Erythroblast (primary cell): ENCODE measurements at places on chromosomes 7 and 10.
A peak's percentile ranks its signal among the peaks of the same experiment; 100 is the strongest.

DNA sequence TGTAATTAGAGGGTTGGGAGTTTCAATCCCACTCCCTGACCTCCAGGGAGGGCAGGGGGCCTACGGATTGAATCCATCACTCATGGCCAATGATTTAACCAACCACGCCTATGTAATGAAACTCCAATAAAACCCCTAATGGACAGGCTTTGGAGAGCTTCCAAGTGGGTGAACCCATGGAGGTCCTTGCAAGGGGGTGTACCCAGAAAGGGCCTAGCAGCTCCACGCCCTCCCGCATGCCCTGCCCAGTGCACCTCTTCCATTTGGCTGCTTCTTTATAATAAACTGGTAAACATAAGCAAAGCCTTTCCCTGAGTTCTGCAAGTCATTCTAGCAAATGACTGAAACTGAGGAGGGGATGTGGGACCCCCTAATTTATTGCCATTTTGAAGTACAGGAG, 280.1 kb downstream of the FRMD4A start:
- DNase-seq: no peak

DNA sequence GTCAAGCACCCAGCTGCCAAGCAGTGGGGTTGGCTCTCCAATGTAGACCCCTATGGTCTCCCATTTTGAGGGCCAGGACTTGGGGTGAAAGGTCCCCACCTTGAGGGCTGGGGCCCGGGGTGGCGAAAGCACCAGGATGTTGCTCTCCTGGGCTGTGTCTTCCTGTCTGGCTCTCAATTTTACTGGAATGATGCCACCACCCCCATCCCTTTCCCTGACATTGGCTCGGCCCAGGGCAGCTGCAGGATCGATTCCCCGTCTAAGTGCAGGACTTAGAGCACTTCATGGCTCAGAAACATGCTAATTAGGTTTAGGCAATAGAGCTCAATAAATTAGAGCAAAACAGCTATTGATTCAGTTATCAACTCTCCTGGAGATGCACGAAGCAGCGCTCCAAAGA, 27.0 kb upstream of the HSPA12A start:
- DNase-seq: no peak

DNA sequence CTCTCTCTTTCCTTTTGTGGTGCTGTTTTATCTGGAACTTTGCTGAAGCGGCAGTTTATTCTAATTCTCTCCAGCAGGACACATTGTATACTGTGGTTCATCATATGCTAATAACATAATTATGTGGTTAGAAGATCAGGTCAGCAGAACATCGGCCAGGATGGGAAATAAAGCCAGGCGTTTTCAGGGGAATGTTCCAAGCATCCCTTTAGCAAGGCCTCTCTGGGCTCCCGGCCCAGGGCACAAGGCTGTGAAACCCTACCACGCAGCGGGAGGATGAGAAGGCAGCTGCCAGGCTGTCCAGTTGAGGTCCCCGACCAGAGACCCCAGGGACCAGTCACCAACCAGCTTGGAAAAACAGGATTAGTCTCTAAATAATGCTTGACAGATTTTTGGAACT, 112.2 kb upstream of the GALNT17 start:
- DNase-seq: no peak

DNA sequence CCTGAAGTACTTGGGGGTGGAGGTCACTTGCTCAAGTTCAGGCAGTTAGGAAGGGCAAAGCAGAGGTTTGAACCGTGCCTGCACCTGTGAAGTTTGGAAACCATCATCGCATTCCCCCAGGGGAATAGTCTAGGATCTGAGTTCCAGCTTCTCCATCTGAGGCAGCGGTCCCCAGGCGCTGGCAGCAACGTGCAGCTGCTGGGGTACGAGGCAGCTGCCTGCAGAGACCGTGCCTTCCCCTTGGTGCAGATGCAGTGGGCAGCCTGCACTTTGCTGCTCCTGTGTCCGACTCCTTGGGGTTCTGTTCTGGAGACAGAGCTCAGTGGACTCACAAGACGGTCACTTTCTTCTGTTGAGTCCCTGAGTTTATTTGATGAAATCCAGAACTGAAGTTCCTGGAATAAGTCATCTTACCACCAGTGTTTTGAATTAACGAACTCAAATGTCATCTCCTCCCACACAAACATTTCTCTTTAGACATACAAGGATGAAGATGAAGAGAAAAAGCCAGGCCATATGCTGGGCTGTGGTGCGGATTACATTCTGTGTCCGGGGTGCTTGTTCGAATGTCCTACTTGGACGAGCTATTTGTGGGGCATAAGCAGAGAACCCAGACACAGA, 19.9 kb upstream of the GIMAP8 start:
- DNase-seq: no peak

DNA sequence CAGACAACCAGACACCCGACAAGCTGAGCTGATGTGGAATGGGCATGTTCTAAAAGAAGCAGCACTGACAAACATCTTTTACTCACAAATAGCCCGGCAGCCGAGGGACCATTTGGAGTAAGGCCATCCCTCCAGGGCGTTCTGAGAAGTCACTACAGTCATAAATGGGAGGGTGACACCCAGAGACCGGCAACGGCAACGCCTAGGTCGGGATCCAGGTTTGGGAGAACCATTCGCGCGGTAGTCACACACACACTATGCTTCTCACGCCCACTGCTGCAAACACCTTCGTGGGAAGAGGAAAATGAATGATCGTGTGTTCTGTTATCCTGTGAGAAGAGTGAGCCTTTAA, 9.8 kb downstream of the TNS3 start:
- no peak for DNase-seq

DNA sequence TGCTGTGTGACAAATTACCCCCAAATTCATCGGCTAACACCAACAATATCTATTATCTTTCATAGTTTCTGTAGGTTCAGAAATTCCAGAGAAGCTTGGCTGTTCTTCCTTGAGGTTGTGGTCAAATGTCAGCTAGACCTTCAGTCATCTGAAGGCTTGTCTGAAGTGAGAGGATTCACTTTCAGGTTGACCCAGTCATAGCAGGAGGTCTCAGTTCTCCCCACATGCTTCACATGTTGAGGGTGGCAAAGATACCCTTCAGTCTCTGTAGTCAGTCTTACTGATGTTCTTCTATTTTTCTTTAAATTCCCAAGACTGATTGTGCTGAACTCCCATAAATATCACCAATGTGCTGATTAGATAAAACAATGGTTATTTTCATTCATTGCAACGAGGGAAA, 1692.0 kb downstream of the REEP3 start:
- no peak for DNase-seq

- DNase-seq: peak; percentile 11
Measured at GRCh38 chr7:13312307-13312706, 624.9 kb downstream of the ARL4A start.

DNA sequence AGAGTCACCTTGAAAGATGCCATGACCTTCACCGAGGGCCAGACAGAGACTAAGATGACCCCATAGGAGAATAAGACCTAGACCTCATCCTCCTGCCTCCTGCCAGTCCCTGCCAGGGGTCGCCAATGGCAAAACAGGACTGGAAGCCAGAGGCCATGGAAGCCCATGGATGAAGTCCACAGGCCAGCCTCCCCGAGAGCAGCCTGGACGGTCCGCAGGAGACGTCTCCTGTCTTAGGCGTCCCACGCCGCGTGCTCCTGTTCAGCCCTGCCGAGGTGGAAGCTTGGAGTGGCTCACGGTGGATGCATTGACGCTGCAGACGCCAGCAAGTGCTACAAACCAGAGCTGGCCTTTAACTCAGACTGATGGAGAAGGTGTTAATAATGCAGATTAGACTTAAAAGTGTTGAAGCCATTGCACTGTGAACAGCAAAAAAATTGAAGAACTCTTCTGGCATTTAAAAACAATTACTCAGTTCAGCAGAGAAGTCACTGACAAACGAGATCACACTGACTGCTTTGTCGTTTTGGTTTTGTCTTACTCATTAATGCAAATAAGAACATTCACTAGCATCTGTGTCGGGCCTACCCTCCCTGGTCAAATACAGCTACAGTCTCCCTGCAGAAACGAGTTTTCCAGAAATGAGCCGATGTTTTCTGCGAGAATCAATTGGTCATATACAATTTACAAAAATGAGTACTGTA, 38.1 kb upstream of the FAM20C start:
- no peak for DNase-seq

- no peak for DNase-seq
Measured at GRCh38 chr10:1526436-1527055, 210.8 kb downstream of the ADARB2 start.

- peak; percentile 40 for DNase-seq
Measured at GRCh38 chr7:1853431-1853985, 183.4 kb downstream of the ELFN1 start.

GRCh38 chr10:18449611-18450026, 201.8 kb downstream of the NSUN6 start:
- DNase-seq: no peak

DNA sequence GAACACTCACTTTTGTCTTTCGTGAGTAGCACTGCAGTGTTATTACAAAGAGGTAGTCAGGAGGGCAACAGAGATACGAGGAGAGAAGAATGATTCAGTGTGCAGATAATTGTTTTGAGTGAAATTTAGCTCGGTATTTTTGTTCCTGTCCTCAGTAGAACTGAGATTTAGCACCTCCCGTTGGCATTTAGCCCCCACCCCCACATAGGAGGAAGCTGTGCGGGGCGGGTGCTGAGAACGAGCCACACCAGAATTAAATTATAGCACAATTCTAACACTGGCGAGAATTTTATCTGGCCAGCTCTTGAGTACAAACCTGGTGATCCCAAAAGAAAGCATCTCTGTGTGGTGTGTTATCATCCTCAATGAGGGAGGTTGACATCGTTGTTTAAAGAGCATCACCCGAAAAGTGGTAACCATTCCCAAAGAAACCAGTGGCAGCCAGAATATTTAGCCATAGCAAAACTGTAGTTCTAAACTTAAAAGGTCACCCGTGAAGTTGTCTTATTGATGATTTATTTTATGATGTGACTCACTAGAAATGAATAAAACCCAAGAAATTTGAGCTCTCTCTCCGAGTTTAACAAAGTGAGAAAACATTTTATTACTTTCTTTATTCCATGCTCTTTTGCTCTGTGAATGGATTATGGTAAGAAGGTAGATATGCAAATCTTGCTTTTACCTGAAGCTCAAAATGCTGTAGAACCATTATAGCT, 612.2 kb downstream of the SUGCT start:
- no peak for DNase-seq

DNA sequence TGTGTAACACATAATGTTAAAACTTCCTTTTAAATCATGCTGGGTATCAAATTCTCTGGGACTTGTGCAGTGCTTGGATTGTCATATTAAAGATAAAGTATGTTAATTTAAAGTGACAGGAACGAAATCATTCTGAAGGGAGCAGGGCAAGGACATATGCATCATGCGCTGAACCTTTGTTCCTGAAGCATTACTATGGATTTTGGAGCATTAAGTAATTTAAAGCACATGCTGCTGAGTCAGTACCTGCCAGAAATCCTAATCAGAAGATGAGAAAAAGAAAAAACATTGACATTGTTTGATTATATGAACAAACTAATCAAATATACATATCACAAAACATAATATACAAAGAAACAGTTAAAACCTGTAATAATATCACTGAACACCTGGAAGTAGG, 101.4 kb downstream of the MICU1 start:
- DNase-seq: no peak
